Cardiac muscle cell (in vitro differentiated cells and primary cell): ENCODE measurements at places on chromosomes 2 and 18. TPM values are rescaled to one million over a fixed set of nuclear protein-coding genes. Genes with fewer than 3 reads are reported as not detected.
A peak's percentile ranks its signal among the peaks of the same experiment; 100 is the strongest.

- DNase-seq, result no peak
- H3K36me3 ChIP-seq, result no peaks in the 10 kb centered on the region
- H3K27me3 ChIP-seq, result peaks cover 8% of the 10 kb centered on the region
- H3K4me1 ChIP-seq, result no peaks in the 10 kb centered on the region
- H3K27ac ChIP-seq, result no peak overlapping the region
Observed at GRCh38 chr18:33444709-33445108, 4.2 kb upstream of the CCDC178 start.

GRCh38 chr2:100470182-100470581 lies at the start of gene NMS:
Gene NMS, plus strand, starts transcription at chr2:100470482. Its CDS starts 7 bp downstream, at chr2:100470489.
- H3K4me3 ChIP-seq, result no peak within 1 kb of the TSS
- H3K36me3 ChIP-seq, result no peaks in the 10 kb centered on the region
- no peaks in the 10 kb centered on the region for H3K27me3 ChIP-seq
- no peak within 1 kb of the TSS for H3K27ac ChIP-seq

BBS5 gene
- 6.9 and 8.4 TPM in 2 replicates for total RNA-seq

EPB41L3 gene
- total RNA-seq, result 466 and 886 TPM in 2 replicates

COL6A3 gene
- 4.1 and 4.7 TPM in 2 replicates for total RNA-seq

C2orf66 gene
- 0.27 TPM in 1 of 2 replicates, not detected in the other for total RNA-seq

MAP3K19 gene
- not detected in 2 replicates for total RNA-seq

RNF149 gene
- 34.4 and 69.9 TPM in 2 replicates for total RNA-seq

ASB18 gene
- total RNA-seq, result 0.07 TPM in 1 of 2 replicates, not detected in the other

- no peaks in the 10 kb centered on the region for H3K27me3 ChIP-seq
- DNase-seq, result no peak
- H3K4me1 ChIP-seq, result no peaks in the 10 kb centered on the region
- H3K36me3 ChIP-seq, result no peaks in the 10 kb centered on the region
- H3K4me3 ChIP-seq, result no peak overlapping the region
Observed at GRCh38 chr18:79853303-79853992, 55.7 kb downstream of the KCNG2 start.

- H3K4me1 ChIP-seq, result peaks cover 14% of the 10 kb centered on the region
- H3K4me3 ChIP-seq, result no peak overlapping the region
- no peak overlapping the region for H3K27ac ChIP-seq
Observed at GRCh38 chr18:63155910-63156773, 163.4 kb downstream of the BCL2 start.

PIK3C3 gene
- total RNA-seq, result 36.8 and 41.0 TPM in 2 replicates

DNA sequence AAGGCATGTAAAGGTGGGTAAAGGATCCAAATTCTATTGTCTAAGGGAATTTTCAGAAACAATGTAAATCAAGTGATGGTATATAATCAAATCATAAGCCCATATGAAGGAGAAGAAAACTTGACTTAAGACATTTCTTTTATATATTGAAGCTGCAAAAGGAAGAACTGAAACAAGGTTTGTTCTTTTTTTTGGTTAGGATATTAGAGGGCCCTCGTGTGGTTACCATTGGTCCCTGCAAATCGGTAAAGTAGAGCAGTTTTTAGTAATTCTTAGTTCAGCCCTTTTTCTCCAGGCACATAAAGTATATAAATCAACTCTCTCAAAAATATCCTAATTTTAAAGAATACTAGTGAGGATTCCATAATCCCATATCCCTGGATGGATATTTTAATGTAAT lies 105.6 kb upstream of the STK17B start:
- H3K4me1 ChIP-seq, result no peaks in the 10 kb centered on the region
- no peak overlapping the region for H3K27ac ChIP-seq
- DNase-seq, result peak; percentile 52
- no peaks in the 10 kb centered on the region for H3K36me3 ChIP-seq
- no peaks in the 10 kb centered on the region for H3K27me3 ChIP-seq

CFAP65 gene
- 0.07 and 2.2 TPM in 2 replicates for total RNA-seq

HOXD11 gene
- total RNA-seq, result not detected in 2 replicates

DNA sequence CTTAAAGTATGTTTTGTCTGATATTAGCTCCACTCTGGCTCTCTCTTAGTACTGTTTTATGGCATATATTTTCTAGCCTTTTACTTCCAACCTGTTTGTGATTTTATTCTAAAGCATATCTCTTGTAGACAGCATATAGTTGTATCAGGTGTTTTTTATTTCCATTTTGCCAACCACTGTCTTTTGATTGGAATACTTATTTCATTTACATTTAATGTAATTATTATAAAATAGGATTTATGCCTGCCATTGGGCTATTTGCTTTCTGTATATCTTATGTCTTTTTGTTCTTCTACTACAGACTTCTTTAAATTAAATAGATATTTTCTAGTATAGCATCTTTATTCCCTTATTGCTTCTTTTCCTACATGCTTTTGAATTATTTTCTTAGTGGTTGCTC lies 67.3 kb downstream of the LRRC30 start:
- no peaks in the 10 kb centered on the region for H3K4me1 ChIP-seq
- H3K36me3 ChIP-seq, result no peaks in the 10 kb centered on the region
- no peak for DNase-seq
- no peak overlapping the region for H3K4me3 ChIP-seq
- no peaks in the 10 kb centered on the region for H3K27me3 ChIP-seq

DNA sequence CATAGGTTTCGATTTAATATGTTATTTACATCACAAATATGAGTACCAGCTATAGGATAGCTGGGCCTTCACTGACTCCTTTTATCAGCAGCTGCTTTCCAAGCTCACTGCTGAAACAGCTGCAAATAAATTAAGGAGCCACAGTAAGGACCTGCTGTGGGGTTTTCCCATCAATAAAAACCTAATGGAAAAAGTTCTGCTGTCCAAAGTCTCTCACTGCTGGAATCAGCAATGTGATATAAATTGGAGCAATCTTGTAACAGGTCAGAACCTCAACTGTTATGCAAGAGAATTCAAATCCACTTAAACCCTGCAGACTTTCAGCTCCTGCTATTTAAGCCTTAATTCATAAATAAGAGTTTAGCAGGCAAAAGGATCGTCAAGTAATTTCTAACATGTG lies 61.3 kb downstream of the NEB start:
- H3K27me3 ChIP-seq, result no peaks in the 10 kb centered on the region
- DNase-seq, result no peak
- no peak overlapping the region for H3K4me3 ChIP-seq
- H3K4me1 ChIP-seq, result peaks cover 14% of the 10 kb centered on the region
- no peak overlapping the region for H3K27ac ChIP-seq

- H3K4me3 ChIP-seq, result no peak overlapping the region
- no peaks in the 10 kb centered on the region for H3K4me1 ChIP-seq
- H3K27ac ChIP-seq, result no peak overlapping the region
- H3K27me3 ChIP-seq, result no peaks in the 10 kb centered on the region
- no peak for DNase-seq
- H3K36me3 ChIP-seq, result no peaks in the 10 kb centered on the region
Observed at GRCh38 chr2:57450170-57450569, 596.4 kb upstream of the VRK2 start.

GRCh38 chr2:132668189-132668823 lies 1.7 kb downstream of the LYPD1 start:
- DNase-seq, result peak; percentile 62
- peaks cover 88% of the 10 kb centered on the region for H3K27me3 ChIP-seq
- no peaks in the 10 kb centered on the region for H3K36me3 ChIP-seq
- no peaks in the 10 kb centered on the region for H3K4me1 ChIP-seq
- peak overlapping the region; percentile 46 for H3K4me3 ChIP-seq
- no peak overlapping the region for H3K27ac ChIP-seq

DNA sequence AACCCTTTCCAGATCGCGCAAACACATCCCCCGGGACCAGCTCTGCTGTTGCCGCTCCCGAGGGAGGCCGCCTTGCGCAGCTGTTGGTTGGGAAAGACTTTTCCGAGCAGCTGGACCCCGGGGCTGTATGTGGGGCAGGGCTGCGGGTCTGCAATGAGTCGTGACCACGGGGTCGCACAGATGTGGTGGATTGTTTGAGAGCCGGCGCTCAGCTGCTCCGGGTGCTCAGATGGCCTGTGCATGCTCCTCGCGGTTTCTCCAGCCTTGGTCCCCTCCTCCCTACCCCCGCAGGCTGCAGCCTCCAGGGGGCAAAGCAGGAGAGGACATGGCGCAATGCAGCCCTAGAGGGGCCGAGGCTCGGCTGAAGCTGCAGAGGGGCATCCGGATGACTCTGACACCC lies 105.2 kb upstream of the OTOS start:
- no peaks in the 10 kb centered on the region for H3K4me1 ChIP-seq
- H3K27me3 ChIP-seq, result no peaks in the 10 kb centered on the region
- no peak overlapping the region for H3K27ac ChIP-seq
- no peaks in the 10 kb centered on the region for H3K36me3 ChIP-seq

- H3K4me3 ChIP-seq, result no peak overlapping the region
- peak; percentile 76 for DNase-seq
- no peaks in the 10 kb centered on the region for H3K4me1 ChIP-seq
- no peaks in the 10 kb centered on the region for H3K36me3 ChIP-seq
- no peak overlapping the region for H3K27ac ChIP-seq
Observed at GRCh38 chr2:19667085-19667484, 234.7 kb downstream of the TTC32 start.

RUFY4 gene
- total RNA-seq, result not detected in 2 replicates

AP1S3 gene
- 2.1 TPM in 1 of 2 replicates, not detected in the other for total RNA-seq

GRCh38 chr2:74198023-74198460 lies 373 bp upstream of the MTHFD2 start:
- DNase-seq, result no peak
- H3K4me3 ChIP-seq, result no peak overlapping the region
- H3K27ac ChIP-seq, result no peak overlapping the region
- H3K27me3 ChIP-seq, result no peaks in the 10 kb centered on the region

GRCh38 chr18:28904789-28905364 lies 727.9 kb upstream of the CDH2 start:
- H3K27me3 ChIP-seq, result no peaks in the 10 kb centered on the region
- no peak overlapping the region for H3K27ac ChIP-seq
- DNase-seq, result no peak
- no peaks in the 10 kb centered on the region for H3K4me1 ChIP-seq

DNA sequence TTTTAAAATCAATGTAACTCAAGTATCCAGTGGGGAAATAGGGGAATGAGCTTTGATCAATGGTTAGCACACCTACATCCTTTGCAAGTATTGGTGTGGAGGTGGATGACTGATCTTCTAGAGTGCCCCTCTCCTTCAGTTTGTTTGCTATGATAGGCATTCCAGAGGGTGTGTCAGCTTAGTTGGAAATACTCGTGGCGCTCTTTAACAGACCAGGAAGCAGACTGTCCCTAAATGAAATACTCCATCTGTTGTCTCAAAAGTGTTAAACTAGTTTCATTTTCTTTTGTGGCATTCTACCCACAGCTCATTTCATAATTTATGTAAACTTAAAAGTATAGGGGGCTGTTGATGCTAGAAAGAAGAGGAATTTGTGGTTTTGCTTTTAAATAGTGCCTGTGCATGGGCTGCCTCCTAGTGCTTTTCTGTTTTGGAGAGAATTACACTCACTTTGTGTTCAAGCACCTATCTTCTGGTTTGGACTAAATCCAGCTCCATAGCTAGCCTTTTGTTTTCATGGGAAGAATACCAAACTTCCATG lies 66.2 kb downstream of the STAT1 start:
- peak overlapping the region; percentile 38 for H3K27ac ChIP-seq
- H3K27me3 ChIP-seq, result no peaks in the 10 kb centered on the region
- H3K4me1 ChIP-seq, result peaks cover 15% of the 10 kb centered on the region
- no peaks in the 10 kb centered on the region for H3K36me3 ChIP-seq
- peak; percentile 33 for DNase-seq
- H3K4me3 ChIP-seq, result no peak overlapping the region

DNA sequence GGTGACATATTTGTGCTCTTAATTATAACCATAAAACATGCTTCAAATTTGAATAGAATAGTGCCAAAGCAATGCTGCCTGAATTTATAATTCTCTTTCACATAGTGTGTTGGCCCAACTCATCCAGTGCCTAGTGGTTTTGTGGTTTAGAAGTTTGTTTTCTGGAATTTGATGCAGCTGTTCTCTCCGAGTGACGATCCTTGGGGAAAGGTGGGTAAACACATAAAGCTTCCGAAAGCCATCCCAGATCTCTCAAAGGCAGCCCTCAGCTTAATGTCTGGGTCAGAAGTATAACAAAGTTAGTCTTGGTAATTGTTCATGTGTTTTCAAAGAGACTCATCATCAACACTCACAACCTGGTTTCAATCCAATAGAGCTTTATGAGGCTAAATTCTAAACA lies 235.6 kb upstream of the CDH2 start:
- no peak for DNase-seq
- no peaks in the 10 kb centered on the region for H3K27me3 ChIP-seq
- peaks cover 4% of the 10 kb centered on the region for H3K4me1 ChIP-seq
- H3K27ac ChIP-seq, result no peak overlapping the region
- no peak overlapping the region for H3K4me3 ChIP-seq
